ENCODE measurements at places on chromosomes 2 and 18.

DNA sequence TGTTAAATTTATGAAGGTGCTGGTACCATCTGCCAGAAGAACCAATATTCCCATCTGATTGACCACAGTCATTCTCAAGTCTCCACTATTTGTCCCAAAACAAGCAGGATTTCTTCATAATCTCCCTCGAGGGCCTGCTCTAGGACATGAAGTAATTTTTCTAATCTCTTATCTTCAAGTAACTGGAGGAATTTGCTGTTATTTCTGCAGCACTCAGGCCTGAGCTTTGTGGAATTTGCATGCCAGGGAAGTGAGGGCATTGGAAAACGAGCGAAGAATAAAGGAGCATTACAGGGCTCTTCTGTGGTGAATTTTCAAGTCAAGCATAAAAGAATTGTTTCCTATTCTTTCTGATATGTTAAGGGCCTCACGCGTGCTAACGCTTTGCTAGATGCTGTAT lies 161.2 kb upstream of the EPAS1 start:
- no peak for DNase-seq

DNA sequence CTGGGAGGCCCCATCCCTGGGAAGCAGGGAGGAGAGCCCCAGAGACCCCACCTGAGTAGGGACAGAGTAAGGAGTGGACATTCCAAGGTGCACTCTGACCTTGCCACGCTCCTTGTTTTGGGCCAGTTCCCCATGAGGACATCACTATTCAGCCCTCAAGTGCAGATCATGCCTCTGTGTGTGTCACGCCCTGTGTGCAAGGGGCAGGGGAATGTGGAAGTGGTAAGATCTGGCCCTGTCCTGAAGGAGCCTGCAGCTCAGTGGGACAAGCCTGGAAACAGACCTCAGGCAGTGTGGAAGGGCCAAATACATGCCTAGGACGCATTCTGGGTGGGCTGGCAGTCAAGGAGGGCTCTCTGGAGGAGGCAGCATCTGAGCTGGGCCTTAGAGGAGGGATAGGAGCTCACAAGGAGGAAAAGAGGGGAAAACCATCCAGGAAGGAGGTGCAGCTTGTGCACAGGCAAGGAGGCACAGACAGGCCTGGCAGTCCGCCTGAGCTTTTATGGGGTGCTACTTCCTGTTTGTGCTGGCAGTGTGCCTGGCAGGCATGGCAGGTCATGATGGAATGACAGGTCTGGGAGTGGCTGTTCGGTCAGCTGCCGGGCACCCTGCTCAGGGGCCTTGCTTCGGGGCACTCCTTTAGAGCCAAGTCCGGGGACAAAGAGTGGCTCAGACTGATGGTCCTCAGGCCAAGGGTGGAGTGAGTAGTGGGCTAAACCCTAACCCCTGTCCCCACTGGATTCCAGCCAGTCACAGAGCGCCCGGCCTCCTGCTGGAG lies 3.3 kb downstream of the KLHL30 start:
- DNase-seq: no peak

- no peak for DNase-seq
These were observed 2.8 kb upstream of the ZBTB14 start for GRCh38 chr18:5298156-5298852.

DNA sequence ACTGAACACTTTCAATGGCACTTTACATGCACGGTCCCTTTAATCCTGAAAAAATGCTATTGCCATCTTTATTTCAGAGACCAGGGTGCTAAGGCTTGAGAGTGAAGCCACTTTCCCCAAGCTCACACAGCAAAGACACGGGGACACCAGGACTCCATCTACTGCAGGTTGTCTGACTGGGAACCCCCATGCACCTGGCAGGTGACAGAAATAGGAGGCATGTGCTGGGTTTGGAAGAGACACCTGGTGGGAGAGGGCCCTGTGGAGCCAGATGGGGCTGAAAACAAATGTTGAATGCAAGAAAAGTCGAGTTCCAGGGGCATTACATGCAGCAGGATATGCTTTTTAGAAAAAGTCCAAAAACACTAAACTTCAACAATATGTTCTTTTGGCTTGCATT lies 5.2 kb upstream of the EHD3 start:
- no peak for DNase-seq

GRCh38 chr18:56973487-56973886 lies 173.4 kb upstream of the BOD1L2 start:
- DNase-seq: no peak

GRCh38 chr2:99217929-99218501 lies 37.0 kb downstream of the MRPL30 start:
- DNase-seq: no peak

DNA sequence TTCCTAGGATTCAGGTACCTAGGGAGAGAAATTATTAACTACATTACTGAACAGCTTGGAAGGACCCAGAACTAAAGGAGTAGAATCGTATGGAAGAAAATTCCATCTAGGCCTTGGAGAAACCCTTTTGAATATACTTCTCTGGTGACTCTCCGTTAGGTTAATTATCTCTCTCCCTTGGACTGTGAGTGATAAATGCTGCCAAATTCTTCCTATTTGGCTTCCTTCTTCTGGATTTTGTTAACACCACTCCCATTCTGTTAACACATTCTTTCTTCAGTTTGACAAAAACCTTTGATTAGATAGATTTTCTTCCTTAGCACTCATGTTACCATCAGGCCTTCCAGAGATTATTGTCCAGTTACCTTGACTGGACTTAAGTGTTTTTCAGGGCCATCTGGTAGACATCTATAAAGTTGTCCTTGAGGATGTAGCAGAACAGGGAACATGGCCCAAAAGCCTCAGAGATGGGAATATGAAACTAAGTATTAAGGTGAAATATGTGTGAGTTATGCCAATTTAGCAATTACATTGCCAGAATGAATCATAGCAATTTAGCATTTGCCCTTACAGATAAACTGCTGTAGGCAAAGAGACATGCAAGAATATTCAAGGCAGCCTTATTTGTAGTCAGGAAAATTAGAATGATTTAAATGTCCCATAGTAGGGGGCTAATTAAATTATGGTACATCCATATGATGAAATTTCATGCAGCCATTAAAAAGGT lies 6.7 kb downstream of the CYP27A1 start:
- DNase-seq: no peak

GRCh38 chr2:134398300-134398699 lies 144.4 kb downstream of the MGAT5 start:
- no peak for DNase-seq

DNA sequence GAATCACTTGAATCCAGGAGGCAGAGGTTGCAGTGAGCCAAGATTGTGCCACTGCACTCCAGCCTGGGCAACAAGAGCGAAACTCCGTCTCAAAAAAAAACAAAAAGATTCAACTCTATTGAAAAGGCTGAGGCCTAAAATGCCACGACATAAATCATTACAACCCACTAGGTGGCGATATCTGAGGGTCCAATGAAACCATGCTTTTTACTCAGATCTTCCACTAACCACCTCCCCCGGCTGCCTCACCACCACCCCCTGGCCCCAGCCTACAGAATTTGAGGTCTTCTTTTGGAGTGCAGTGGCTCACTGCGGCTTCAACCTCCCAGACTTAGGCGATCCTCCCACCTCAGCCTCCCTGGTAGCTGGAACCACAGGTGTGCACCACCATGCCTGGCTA lies 57.5 kb downstream of the AP1S3 start:
- DNase-seq: peak; percentile 71

DNA sequence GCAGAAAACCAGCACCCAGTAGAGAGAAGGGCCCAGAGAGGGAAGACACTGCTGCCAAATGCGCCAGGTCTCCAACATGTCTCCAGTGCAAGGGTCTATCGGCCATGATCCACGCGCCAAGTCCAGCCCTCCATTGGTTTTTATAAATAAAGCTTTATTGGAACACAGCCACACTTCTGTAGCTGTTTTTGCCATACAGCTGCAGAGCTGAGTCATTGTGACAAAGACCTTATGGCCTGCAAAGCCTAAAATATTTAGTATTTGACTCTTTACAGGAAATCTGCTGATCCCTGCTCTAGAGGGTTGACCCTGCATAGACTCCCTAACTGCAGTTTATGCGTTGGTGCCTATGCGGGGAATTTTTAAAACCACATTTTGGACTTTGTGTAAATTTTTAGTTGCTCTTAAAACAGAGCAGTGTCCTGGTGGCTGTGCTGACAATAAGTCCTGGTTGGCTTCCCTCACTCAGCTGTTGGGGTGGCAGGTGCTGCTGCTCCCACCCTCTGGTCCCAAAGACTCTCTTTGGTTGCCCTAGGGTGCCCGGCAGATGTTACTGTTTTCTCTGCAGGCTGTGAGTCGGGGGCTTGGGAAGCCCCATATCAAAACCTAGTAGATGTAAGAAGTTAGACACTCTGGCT lies 154.9 kb downstream of the CTIF start:
- no peak for DNase-seq

DNA sequence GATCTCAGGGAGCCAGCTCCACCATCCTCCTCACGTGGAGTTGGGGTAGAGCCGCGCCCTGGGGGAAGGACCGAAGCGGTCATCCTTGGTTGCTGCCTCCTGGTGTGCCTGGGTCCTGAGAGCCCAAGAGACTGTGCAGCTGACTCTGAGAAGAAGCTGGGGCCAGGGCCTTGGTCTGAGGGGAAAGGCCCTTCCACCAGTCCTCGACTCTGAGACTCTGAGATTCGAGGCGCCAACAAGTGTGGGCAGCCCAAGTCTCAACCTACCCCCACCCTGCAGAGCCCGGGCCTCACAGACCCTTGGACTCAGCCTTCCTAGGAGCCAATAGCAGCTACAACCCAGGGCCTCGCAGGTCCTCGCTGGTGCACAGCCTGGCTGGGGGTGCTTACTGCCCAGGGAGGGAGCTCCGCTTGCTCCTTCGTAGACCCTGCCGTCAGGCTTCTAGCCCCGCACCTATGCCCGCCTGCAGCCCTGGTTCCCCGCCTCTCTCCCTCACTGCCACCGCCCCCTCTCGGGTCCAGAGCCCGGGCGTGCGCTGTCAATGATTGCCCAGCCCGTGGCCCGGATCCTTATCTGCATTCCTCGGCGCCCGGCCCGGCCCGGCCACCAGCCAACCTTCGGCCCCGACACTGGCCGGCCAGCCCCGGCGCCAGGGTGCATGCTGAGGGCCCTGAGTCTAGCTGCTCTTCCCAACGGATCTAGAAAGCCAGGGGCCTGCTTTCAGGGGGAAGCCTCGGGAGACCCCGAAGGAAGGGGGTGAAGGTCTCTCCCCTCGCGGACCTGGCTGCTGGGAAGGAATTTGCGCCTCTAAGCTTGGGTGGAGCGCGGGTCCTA lies 2.0 kb downstream of the IHH start:
- peak; percentile 17 for DNase-seq

DNA sequence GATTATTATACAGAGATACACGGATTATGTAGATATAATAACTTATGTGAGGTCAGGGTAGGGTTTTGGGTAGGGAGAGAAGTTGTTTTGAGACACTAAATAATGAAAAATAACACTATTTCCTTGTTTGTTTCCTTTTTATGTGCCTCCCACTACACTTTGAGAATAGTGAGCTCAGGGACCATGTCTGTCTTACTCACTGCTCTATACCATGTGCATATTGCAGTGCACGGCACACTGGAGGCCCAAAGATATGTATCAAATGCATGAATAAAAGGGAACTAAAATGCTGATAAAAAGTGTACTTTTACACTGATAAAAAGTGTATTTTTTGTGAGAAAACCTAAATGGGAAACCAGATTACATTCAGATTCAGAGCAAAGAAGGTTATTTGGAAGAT lies 151.4 kb upstream of the NABP1 start:
- no peak for DNase-seq

Data from activated CD4-positive, alpha-beta T cell treated with anti-CD3 and anti-CD28 coated beads for 36 hours (primary cell).